ENCODE measurements at places on chromosomes 4 and X. TPM values are rescaled to one million over a fixed set of nuclear protein-coding genes. Genes with fewer than 3 reads are reported as not detected.

Gene MAML3
- 11.2 TPM for total RNA-seq

Gene RBMXL3
- not detected for total RNA-seq

Gene IL2
- total RNA-seq, result not detected

Gene XG
- not detected for total RNA-seq

DNA sequence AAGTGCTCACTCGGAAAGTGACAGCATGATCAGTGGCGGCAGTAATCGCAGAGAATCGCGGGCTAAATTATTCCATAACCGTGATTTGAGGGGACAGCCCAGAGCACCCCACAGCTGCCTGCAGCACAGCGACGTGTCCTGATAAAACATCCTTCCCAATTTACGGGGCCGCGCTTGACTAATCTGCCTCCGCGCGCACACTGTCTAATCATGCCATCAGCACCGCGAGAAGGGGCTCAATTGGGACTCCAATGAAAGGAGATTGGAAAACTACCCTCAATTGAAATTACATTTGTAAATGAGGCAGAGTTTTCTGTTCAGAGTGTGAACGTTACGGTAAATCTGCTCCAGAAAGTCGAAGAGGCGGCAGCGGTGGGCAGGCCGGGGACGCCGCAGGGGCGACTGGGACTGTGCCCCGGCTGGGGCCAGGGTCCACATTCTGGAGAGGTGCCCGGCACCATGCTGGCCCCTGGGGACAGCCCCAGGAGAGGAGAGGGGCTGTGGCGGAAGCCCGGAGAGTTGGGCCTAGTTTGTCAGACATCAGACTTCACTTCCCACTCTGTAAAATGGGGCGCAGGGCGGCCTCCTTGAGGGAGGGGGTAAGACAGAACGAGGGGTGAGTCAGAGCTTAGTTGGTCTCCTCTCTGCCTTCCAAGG, 107.7 kb downstream of the FAM53A start:
- H3K27me3 ChIP-seq, result no peaks in the 10 kb centered on the region
- H3K36me3 ChIP-seq, result no peaks in the 10 kb centered on the region
- H3K4me1 ChIP-seq, result peaks cover 20% of the 10 kb centered on the region
- no peak overlapping the region for H3K4me3 ChIP-seq

DNA sequence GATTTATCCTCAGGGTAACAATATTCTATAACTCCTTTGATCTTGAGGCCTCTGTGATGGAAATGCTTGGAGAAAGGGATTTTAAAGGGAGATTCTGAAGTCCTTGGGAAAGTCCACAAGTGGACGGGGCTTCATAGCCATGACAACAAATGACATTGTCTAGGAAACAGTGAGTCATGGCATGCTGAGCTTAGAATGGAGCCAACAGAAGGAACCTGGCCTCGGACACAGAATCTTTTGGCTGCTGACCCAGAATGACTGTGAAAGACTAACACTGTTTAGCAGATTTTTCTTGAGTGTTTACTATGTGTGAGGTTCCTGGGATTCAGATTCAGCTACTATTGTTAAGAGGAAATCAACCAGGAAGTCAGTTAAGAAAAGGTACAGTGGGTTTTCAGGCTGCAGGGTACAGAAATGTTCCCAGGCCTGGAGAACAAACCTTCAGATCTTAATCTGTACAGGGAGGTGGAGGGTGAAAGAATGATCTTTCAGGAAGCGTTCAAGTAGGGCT, 18.1 kb upstream of the CXCL2 start:
- H3K27me3 ChIP-seq, result no peaks in the 10 kb centered on the region
- H3K36me3 ChIP-seq, result no peaks in the 10 kb centered on the region
- no peak overlapping the region for H3K4me3 ChIP-seq
- DNase-seq, result peak; percentile 86

- no peak for DNase-seq
- no peaks in the 10 kb centered on the region for H3K36me3 ChIP-seq
- no peak overlapping the region for H3K27ac ChIP-seq
Measured at GRCh38 chrX:31893525-31893924, 821.7 kb upstream of the FTHL17 start.

DNA sequence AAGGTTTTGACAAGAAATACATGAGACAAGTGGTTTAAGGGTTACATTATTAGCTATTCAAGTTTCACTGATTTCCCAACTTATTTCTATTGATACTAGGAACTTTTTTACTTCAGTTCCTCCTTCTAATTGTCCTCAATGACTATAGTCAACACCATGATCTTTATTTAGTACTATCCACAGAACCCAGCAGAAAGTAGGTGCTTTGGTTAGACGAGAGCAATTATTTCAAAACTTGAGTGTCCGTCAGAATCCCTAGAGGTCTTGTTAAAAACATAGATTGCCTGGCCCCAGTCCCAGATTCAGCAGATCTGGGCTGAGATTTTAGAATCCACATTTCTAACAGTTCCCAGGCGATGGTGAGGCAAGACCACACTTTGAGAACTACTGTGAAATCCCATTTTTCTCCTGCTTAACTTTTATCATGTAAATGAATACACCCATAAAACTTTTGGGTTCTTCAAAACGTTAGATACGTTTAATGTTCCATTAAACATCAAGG, 17.9 kb downstream of the EXOC1 start:
- peaks cover 16% of the 10 kb centered on the region for H3K36me3 ChIP-seq
- no peak for DNase-seq
- no peak overlapping the region for H3K27ac ChIP-seq

DNA sequence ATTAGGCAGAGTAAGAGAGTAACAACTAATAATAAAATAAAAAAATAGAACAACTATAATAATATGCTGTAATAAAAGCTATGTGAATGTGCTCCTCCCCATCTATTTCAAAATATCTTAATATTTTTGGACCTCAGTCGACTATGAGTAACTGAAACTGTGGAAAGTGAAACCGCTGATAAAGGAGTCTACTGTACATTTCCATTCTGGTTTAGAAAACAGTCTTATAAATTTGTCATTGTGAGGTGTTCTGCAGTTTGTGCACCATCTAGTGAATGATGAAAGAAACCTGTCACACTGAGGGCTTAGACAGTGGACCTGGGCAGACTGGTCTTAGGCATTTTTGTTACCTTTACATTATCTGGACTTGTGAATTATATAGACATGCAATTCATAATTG, 42.0 kb downstream of the TMEM150C start:
- no peaks in the 10 kb centered on the region for H3K36me3 ChIP-seq
- DNase-seq, result no peak
- H3K27ac ChIP-seq, result no peak overlapping the region
- H3K4me3 ChIP-seq, result no peak overlapping the region
